Dermis lymphatic vessel endothelial cell (primary cell): ENCODE measurements at places on chromosomes 7 and 10. TPM values are rescaled to one million over a fixed set of nuclear protein-coding genes. Genes with fewer than 3 reads are reported as not detected.

Gene SORCS3
- total RNA-seq, result not detected in 2 replicates

Gene TMEM184A
- under 0.01 TPM in 2 replicates for total RNA-seq

Gene C10orf62
- total RNA-seq, result not detected in 2 replicates

Gene LSM8
- total RNA-seq, result 43.8 and 51.6 TPM in 2 replicates

Gene SPDYE11
- not detected in 2 replicates for total RNA-seq

Gene CUX1
- 29.0 and 35.8 TPM in 2 replicates for total RNA-seq

Gene DUSP5
- total RNA-seq, result 47.5 and 54.9 TPM in 2 replicates

Gene LRMDA
- total RNA-seq, result 22.0 and 26.9 TPM in 2 replicates

Gene PPP1R17
- total RNA-seq, result not detected in 2 replicates

Gene LIPF
- not detected in 2 replicates for total RNA-seq

Gene TMEM243
- 4.8 and 7.9 TPM in 2 replicates for total RNA-seq

Gene NCF1
- total RNA-seq, result under 0.01 TPM in 1 of 2 replicates, not detected in the other

Gene EBF3
- 1.3 and 1.4 TPM in 2 replicates for total RNA-seq

Gene PDE6C
- not detected in 2 replicates for total RNA-seq

Gene STRIP2
- total RNA-seq, result 2.4 and 2.5 TPM in 2 replicates

Gene SRRM3
- 1.7 and 2.8 TPM in 2 replicates for total RNA-seq

Gene SEMA3C
- total RNA-seq, result 0.09 and 2.2 TPM in 2 replicates

Gene CYP2E1
- total RNA-seq, result 0.26 TPM in 1 of 2 replicates, not detected in the other
